SHP77 treated with DMSO at 0.1 percent for 48 hours (cell line): ENCODE measurements at places on chromosomes 2 and 18.

GRCh38 chr2:212266297-212266696 is 272.3 kb downstream of the ERBB4 start:
- no peak for DNase-seq

GRCh38 chr2:191311627-191312026 is 66.4 kb downstream of the MYO1B start:
- no peak for DNase-seq

GRCh38 chr2:199955339-199956061 is at the start of the genes MAIP1 and TYW5:
TSS of gene MAIP1 (plus strand) at chr2:199955582. CDS start at chr2:199955799, 217 bp downstream.
TSS of gene TYW5 (minus strand) at chr2:199955491. CDS start at chr2:199955470, 21 bp downstream.
- DNase-seq: peak; percentile 88

GRCh38 chr18:55396979-55397378 is 191.0 kb downstream of the TCF4 start:
- DNase-seq: no peak

DNA sequence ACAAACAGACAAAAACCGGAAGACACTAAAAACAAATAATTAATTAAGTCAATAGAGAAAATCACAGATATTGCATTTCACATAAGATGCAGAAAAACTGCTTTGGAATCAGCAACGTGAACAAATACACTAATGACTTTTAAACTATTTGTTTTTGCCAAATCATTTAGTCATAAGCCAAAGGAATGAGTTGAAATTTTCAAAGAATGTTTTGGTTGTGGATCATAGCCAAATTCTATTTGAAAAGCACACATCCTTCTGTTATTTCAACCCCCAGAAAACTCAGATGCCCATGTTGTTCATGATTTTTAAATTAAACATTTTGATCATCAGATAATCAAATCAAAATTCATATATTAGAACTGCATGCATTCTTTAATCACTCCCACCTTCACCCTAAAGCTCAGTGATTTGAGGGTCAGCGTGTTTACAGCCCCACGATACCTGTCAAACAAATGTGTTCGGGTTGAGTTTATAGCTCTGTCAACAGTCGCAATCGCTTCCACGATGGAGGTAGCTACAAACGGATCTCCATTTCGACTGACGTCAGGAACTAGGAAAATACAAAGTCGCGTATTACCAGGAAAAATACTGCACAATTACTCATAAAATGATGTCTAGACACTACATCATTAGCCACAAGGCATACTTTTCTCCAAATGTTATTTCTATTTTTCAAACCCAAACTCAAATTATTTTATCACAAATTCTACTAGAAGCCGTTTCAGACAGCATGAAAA is 90.2 kb downstream of the PXDN start:
- DNase-seq: no peak

DNA sequence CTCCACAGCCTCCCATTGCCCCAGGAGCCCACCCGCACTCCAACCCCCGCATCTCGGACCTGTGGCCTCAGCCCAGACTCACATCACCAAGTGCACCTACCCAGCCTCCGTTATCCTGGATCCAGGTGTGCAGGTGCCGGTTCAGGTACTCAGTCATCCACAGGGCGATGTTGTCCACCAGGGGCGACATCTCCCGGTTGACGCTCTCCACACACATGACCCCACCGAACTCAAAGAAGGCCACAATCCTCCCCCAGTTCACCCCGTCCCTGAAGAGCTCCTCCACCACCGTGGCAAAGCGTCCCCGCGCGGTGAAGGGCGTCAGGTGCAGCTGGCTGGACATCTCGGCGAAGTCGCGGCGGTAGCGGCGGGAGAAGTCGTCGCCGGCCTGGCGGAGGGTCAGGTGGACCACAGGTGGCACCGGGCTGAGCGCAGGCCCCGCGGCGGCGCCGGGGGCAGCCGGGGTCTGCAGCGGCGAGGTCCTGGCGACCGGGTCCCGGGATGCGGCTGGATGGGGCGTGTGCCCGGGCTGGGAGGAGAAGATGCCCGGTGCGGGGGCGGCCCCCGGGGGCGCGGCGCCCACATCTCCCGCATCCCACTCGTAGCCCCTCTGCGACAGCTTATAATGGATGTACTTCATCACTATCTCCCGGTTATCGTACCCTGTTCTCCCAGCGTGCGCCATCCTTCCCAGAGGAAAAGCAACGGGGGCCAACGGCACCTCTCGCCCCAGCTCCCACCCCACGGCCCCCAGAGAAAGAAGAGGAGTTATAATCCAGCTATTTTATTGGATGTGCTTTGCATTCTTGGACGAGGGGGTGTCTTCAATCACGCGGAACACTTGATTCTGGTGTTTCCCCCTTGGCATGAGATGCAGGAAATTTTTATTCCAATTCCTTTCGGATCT is 1.3 kb downstream of the BCL2 start:
- peak; percentile 82 for DNase-seq

DNA sequence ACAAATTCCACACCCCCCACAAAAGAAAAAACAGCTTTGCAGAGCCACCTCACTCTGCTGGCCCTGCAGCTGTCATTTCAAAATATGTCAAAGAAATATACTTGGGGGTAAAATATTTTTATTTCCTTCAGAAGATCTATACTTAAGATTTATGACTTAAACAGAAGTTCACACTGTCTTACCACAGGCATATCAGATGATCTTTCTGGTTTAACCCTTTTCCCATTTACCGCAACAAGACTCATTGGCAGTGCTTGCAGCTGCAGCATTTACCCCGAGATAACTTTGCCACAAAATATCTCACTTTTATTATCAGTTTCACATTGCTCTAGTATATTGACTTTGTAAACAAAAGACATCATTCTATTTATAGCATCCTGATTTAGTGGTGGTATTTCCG is 21.6 kb upstream of the SLC35G4 start:
- no peak for DNase-seq

GRCh38 chr2:100394111-100394641 is 23.3 kb downstream of the CHST10 start:
- DNase-seq: no peak
